ENCODE measurements at places on chromosomes 4 and X.

GRCh38 chr4:145583191-145584055, 35.8 kb upstream of the MMAA start:
- DNase-seq, result no peak

GRCh38 chrX:103503853-103504207, 15.5 kb downstream of the RAB40A start:
- no peak for DNase-seq

GRCh38 chr4:142778900-142779299, 67.2 kb downstream of the INPP4B start:
- no peak for DNase-seq

DNA sequence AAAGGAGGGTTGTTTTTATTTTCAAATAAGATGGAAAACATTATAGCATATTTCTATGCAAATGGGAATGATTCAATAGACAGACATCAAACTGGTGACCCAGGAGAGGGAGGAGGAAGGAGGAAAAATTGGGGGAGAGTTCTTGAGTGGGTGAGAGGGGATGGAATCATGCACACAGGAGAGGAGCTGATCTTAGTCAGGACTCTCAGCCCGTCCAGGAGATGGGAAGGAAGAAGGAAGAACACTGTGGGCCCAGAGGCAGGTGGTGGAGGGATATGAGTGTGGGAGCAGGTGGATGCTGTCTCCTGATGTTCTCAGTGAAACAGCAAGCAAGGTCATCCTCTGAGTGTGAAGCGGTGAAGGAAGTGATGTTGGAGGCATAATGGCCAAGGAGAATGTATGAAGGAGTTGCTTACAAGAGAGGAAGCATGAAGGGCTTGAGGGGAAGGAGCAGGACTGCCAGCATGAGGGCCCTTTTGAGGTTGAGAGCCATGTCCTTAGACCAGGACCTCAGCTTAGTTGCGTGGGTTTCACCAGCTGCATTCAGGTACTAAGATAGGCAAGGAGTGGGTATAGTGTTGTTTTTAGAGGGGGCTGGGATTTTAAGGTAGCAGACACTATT, 161.7 kb upstream of the NAP1L5 start:
- DNase-seq, result no peak

DNA sequence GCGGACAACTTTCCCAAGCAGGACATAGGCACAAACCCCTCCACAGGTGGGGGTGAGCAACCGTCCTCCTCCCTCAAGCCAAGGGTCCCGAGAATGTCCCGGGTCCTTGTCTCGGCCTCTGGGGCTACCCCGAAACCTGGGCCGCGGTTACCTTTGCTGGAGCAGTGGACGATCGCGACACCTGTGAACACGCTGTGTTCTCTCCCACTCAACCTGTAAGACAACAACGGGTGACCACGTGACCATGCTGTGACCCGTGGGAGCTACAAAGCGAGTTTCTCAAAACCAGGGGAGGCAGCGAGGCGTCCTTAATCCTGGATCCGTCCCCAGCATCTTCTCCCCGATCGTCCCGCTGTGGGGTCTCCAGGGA, 17.9 kb downstream of the ASMTL start:
- DNase-seq, result no peak

DNA sequence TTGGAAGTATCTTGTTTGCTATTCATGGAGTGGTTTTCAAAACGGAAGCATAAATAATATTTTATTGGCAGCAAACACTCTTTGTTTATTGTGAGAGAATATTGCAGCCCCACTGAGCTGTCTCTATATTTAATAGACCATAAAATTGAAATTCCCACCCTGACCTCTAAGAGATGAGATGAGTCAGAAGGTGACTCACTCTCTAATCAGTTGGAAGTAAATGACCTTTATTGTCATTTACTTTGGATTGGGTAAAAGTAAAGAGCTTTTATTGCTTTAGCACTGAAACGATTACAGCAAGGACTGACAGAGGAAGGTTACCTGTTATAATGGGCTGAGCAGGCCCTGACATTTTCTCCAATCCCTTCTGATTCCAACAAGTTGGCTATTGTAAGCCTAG, 55.0 kb downstream of the SYTL5 start:
- no peak for DNase-seq

GRCh38 chr4:145308598-145308997, 128.2 kb upstream of the OTUD4 start:
- no peak for DNase-seq

- DNase-seq, result no peak
These were observed 91.2 kb downstream of the RTL5 start for GRCh38 chrX:72040506-72040905.

DNA sequence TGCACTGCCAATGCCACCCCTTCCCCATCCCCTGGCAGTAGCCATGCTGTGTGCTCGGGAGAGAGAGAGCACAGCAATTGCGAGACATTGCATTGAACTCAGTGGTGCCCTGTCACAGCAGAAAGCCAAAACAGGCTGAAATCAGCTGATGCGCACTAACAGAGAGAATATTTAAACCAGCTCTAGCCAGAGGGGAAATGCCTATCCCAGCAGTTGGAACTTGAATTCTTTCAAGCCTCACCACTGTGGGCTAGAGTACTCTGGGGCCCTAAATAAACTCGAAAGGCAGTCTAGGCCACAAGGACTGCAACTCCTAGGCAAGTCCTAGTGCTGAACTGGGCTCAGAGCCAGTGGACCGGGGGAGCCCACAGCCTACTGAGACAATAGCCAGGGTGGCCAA, 17.7 kb upstream of the RP2 start:
- no peak for DNase-seq

DNA sequence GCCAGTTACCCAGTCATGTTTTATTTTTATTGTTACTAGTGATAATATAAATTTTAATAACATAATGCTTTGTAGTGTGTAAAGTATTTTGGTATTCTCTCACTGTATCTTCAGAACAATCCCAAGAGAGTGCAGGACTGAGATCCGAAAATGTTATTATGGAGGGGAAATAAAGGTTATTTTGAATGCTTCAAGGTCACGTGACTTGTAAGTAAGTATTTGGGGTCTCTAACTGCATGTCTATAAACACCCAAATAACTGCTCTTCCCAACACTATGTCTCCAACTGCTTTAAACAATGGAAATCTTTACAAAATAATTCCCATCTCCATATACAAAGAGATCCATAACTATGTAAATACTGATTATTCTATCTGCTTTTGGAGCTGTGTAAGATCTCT, 302.2 kb downstream of the LDB2 start:
- DNase-seq, result no peak

DNA sequence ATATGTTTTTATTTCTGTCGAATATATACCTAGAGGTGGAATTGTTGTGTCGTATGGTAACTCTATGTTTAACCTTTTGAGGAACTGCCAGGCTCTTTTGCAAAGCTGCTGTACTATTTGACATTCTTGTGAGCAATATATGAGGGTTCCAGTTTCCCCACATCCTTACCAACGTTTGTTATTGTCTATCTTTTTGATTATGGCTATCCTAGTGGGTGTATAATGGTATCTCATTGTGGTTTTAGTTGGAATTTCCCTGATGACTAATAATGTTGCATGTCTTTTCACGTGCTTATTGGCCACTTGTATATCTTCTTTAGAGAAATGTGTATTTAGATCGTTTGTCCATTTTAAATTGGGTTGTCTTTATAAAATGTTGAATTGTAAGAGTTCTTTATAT, 24.5 kb downstream of the REPS2 start:
- no peak for DNase-seq

GRCh38 chr4:155339588-155339987, 37.2 kb downstream of the MAP9 start:
- no peak for DNase-seq

DNA sequence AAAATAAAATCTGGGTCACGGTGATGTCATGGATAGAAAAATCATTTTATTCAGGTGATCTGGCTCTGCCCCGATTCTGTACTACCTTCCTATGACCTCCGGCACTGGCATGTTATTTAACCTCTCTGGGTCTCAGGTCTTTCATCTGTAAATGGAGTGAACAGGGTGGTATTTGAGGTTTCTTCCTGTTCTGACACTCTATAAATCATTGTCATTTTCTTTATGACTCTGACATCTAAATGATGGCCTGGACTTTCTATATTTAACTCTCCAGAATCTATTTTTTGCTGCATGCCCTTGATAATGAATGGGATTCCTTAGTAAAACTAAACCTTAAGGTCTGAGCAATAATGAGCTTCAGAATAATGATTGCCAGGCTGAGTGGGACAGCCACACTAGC, 422.0 kb upstream of the CNKSR2 start:
- DNase-seq, result no peak

DNA sequence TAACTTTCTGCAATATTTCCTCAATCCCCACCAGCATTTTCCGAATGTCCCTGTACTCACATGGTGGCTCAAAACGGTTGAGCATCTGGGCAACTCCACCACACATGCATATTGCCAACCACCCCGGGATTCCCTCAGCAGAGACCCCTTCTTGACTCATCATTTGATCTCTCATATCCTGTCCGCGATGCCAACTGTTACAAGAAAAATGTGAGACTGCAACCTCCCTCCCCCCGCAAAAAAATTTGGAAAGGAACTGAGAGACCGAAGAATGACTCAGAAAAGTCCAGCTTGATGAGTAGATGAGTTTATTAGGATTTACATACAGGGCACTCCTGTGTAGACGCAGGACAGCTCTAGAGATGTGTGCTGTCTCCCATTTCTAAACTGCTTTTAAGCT, 561.4 kb downstream of the ZIC3 start:
- DNase-seq, result no peak

DNA sequence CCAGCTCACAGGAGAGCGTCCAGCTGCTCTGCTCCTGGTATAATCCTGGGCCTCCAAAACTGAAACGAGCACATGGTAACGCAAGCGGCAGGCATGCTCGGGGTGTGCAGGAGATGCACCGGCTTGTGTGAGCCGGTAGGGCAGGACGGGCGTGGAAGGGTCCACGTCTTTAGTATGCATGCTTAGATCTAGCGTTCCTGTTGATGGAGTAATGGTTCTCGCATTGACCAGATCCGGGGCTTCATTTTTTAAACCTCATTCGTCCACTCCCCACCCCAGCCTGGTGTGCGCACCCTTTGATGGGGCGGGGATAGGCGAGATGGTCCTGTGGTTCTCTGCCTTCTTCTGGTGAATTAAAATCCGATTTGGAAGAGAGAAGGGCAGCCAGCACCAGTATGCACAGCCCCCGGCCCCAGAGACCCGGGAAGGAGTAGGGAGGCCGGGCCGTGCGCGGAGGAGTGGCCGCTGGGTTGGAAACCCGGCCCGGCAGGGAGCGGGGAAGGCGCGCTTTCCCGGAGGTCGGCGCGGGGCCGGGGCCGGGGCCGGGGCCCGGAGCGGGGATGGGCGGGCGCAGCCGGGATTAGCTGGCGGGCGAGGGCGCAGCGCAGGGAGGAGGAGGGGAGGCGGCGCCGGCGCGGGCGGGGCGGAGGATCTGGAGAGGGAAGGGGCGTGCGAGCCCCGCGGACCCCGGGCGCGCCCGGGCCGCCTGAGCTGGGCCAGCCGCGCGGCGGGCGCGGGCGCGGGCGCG, 39.9 kb downstream of the FAM149A start:
- peak; percentile 9 for DNase-seq

DNA sequence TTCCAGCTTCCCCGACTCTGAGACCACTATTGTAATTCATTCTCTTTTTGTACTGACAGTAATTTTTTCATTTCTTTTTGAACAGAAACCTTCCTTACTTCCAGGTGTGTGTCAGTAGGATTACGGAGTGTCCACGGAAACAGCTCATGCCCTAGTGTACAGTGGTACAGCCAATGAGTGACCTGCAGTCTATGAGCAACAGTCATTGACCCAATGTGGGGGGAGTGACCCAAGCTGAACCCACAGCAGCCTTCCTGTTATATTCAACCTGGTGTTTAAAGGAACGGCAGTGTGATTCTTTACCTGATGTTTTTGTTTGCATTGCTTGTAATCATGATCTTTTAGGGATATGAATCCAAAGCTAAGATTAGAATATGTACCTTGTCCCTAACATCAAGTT, 1.2 kb downstream of the H2BW2 start:
- DNase-seq, result no peak

- no peak for DNase-seq
These were observed 40.8 kb downstream of the XK start for GRCh38 chrX:37726346-37726745.

DNA sequence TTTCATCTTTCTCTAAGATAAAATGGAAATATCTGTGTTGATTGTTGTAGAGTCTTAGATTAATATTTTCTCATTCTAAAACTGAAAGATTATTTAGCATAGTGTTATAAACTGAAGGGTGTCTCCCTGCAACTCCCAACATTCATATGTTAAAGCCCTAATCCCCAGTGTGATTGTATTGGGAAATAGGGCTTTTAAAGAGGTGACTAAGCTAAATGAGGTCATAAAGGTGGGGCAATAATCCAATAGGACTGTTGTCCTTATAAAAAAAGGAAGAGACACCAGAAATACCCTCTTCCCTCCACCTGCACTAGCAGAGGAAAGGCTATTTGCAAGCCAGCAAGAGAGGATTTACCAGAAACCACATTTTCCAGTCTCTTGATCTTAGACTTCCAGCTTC, 1626.4 kb downstream of the C4orf33 start:
- no peak for DNase-seq

DNA sequence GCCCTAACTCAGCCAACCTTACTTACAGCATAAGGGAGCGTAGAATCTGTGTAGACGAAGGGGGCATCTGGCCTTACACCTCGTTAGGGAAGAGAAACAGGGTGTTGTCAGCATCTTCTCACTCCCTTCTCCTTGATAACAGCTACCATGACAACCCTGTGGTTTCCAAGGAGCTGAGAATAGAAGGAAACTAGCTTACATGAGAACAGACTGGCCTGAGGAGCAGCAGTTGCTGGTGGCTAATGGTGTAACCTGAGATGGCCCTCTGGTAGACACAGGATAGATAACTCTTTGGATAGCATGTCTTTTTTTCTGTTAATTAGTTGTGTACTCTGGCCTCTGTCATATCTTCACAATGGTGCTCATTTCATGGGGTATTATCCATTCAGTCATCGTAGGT, 14.6 kb downstream of the PLP1 start:
- no peak for DNase-seq

- no peak for DNase-seq
These were observed 1076.8 kb downstream of the PDHA2 start for GRCh38 chr4:96916711-96917110.

DNA sequence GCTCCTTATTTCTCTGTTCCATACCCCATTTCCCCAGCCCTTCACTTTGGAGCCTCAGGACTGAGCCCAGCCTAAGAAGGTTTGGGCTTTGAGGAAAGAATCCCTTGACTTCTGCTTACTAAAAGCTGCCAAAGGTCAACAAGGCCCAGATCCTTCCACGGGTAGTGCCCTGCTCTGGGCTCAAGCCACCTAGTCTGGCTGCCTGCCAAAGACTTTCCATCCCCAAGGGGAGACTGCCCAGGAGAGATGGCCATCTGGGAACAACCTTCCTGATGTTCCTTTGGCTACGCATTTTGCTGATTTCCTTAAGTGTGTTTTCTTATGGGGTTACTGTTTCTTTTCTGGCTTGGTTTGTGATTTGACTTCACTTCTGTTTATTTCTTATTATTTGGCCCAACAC, 49.8 kb upstream of the NDP start:
- DNase-seq, result no peak

- no peak for DNase-seq
These were observed 237.5 kb upstream of the GEMIN8 start for GRCh38 chrX:14267216-14267615.

GRCh38 chrX:129980001-129980401, 2.4 kb upstream of the BCORL1 start:
- no peak for DNase-seq

Data from activated naive CD4-positive, alpha-beta T cell treated with anti-CD3 and anti-CD28 coated beads, Interleukin-2, amount 50 U/mL, for 72 hours (primary cell).